Esophagus muscularis mucosa (tissue), 4 donors: ENCODE measurements at places on chromosomes 5 and 9. TPM values are rescaled to one million over a fixed set of nuclear protein-coding genes. Genes with fewer than 3 reads are reported as not detected.

DNA sequence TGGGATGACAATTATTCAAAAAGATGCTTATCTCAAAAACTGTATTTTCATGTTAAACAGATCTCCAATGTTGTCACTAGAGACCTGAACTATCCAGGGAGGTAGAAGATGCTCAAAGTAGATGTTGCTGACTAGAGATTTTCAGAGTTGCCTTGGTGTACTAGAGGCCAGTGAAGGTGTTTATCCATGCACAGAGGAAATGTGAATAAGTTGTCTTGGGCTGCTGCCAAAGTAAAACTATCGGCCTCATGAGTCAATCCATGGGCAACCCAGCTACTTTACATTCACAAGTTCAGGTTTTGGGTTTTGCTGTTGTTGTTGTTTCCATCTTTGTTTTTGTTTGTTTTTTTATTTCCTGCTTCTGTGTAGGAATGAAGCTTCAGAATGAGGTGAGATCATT is 141.1 kb upstream of the RANBP3L start:
- peaks cover 7% of the 10 kb centered on the region for H3K4me1 ChIP-seq
- no peak overlapping the region for H3K4me3 ChIP-seq
- H3K27ac ChIP-seq = no peak overlapping the region
- no peak for DNase-seq
- H3K36me3 ChIP-seq = no peaks in the 10 kb centered on the region

GRCh38 chr5:96997265-96997859 is 61.5 kb downstream of the LNPEP start:
- no peak for DNase-seq
- H3K36me3 ChIP-seq = no peaks in the 10 kb centered on the region
- H3K27me3 ChIP-seq = no peaks in the 10 kb centered on the region
- H3K4me1 ChIP-seq = no peaks in the 10 kb centered on the region

- H3K4me1 ChIP-seq = peaks cover 34% of the 10 kb centered on the region
- H3K27ac ChIP-seq = no peak overlapping the region
- no peak overlapping the region for H3K4me3 ChIP-seq
- no peak for DNase-seq
Observed at GRCh38 chr5:140319833-140320232, 16.9 kb upstream of the PFDN1 start.

DNA sequence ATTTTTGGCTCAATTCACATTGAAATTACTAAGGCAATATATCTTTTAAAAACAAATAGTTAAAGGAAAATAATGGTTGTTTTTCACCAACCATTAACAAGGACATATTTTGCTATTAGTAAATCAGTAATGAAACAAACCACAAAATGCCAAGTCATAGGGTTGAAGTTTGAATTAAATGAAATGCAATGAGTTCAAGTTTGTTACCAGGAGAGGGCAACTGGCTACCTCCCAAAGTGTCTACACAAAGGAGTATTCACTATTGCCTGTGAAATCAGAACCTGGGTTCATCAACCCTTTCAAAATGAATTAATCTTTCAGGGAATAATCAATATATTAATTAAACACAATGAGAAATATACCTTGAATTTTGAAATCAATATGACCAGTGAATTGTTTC is 138.4 kb upstream of the DMRTA1 start:
- DNase-seq = no peak
- H3K27me3 ChIP-seq = no peaks in the 10 kb centered on the region
- H3K4me3 ChIP-seq = no peak overlapping the region

The PLCXD3 gene
- 2.1 TPM for total RNA-seq

The NPDC1 gene
- 119 TPM for total RNA-seq
